ENCODE measurements at places on chromosomes 7 and 10. TPM values are rescaled to one million over a fixed set of nuclear protein-coding genes. Genes with fewer than 3 reads are reported as not detected.

SNCG gene
- polyA plus RNA-seq, result 6.3 TPM

FANK1 gene
- polyA plus RNA-seq, result 2.4 TPM

DNA sequence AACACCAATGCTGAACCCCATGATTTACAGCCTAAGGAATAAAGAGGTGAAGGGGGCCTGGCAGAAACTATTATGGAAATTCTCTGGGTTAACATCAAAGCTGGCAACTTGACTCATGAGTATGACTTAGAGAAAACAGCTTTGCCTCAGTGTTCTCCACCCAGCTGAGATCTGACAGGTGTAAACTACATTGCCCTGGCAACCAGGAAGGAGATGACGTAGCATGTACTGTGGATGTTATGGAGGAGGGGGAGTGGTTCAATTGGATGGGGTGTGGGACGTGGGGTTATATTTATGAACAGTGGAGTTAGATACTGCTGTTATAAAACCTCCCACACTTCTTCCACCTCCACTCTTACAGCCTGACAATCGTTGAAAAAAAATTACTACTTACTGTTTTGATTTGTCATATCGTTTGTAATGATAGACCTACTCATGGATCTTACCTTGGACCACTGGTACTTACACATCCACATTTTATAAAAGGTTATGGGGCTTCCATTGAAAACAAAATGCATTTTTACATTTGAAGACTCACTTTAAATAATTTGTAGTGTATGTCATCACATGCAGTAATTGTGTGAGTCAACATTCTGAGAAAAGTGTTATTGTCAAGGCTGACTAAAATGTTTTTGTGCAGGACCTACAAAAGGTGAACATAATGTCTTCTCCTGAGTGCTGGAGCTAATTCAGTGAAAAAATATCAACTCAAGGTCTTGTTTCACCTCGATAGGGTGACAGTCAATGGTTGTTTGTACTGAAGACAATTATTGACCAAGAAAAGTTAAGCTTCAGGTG is 6.4 kb downstream of the OR2F1 start:
- no peak for DNase-seq

SGCE gene
- polyA plus RNA-seq, result 110 TPM

ELAPOR2 gene
- polyA plus RNA-seq, result 1.4 TPM

DNA sequence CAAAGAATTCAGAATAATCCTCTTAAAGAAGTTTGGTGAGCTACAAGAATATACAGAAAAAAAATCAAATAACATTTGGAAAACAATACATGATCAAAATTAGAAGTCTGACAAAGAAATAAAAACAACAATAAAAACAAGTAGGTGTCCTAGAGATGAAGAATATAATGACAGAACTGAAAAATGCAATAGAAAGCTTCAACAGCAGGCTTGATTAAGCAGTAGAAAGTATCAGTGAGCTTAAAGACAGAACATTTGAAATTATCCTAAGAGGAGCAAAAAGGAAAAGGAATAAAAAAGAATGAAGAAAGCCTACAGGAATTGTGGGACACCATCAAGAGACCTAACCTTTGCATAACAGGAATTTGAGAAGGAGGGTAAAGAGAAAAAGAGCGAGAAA is 238.8 kb downstream of the ZEB1 start:
- no peak for DNase-seq

DNA sequence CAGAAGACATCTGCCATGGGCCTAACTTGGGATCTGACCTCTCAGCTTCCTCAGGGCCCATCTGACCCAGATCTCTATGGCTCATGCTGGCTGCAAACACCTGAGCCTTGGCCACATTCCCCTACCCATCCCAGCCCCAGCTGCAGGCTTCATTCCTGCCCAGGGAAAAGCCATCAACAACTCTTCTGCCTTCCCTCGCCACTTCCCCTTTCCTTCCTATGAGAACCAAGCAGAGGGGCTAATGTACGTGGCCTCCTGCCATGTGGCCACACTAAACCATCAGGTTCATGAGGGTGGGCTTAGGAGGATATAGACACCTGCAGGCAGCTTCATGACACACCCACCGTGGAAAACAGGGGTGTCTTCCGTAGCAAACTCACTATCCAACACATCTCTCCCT is 312.2 kb downstream of the GALNT17 start:
- DNase-seq, result no peak

ADK gene
- polyA plus RNA-seq, result 37.6 TPM

- peak; percentile 40 for DNase-seq
These were observed 428.3 kb upstream of the NPVF start for GRCh38 chr7:25656581-25657026.

SHH gene
- polyA plus RNA-seq, result not detected

MOGAT3 gene
- not detected for polyA plus RNA-seq

DNA sequence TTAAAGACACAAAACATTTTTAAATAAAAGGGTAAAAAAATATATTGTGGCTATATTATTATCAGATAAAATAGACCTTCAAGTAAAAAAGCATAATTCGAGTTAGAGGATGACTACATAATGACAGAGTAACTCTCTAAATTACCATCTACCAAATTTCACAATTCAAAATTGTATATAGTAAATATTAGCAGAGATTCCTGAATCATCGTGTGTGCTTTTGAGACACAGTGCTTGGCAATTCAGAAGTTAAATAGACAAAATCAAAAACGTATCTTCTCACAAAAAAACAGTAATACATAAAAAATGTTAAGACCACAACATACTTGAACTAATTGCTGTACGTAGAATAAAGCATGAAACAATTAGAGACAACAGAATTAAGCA is 110.4 kb downstream of the AHR start:
- no peak for DNase-seq

GRCh38 chr7:157352516-157352915 is 15.7 kb downstream of the DNAJB6 start:
- no peak for DNase-seq

HECW1 gene
- polyA plus RNA-seq, result 2.1 TPM

- no peak for DNase-seq
These were observed 11.5 kb upstream of the SP8 start for GRCh38 chr7:20798081-20798693.

- peak; percentile 47 for DNase-seq
These were observed 109.3 kb downstream of the TCF7L2 start for GRCh38 chr10:113059371-113059780.

RHOBTB1 gene
- polyA plus RNA-seq, result 17.3 TPM

- DNase-seq, result no peak
These were observed 69.3 kb downstream of the APBB1IP start for GRCh38 chr10:26507441-26507840.

- DNase-seq, result no peak
These were observed 12.9 kb downstream of the LRRC20 start for GRCh38 chr10:70369498-70370018.

- no peak for DNase-seq
These were observed 447.0 kb downstream of the GRID1 start for GRCh38 chr10:85919491-85920021.

MMP21 gene
- polyA plus RNA-seq, result not detected

MORN4 gene
- 16.4 TPM for polyA plus RNA-seq

- no peak for DNase-seq
These were observed 1.1 kb upstream of the GTF2I start for GRCh38 chr7:74656441-74656836.

HOXA7 gene
- 4.4 TPM for polyA plus RNA-seq

DNA sequence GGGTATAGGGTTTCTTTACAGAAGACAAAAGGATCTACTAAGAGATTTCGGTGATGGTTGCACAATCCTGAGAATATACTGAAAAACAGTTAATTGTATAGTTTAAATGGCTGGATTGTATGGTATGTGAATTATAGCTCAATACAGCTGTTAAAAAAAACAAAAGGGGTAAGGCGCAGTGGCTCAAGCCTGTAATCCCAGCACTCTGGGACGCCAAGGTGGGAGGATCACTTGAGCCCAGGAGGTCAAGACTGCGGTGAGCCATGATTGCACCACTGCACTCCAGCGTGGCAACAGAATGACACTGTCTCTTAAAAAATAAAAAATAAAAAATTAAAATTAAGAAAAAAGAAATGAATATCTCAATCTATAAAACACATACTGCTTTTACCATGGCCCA is 18.5 kb downstream of the ESYT2 start:
- DNase-seq, result no peak

DNA sequence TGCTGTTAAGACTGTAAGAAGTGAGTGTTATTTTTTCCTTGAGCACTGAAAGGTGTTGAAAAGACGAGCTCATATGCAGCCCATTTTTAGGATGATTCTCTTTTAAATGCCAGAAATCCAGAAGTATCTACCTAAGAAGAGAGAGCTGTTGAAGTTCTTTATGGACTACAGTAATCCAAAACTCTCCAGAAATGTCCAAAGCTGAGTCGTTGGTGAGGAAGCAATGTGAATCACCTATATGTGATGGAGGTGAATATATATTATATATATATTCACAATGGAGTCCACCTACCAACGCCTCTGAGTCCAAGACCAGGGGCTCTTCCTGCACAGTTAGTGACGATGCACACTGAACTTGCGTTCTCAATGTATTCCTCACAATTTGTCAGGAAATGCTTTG is 252.7 kb upstream of the PITRM1 start:
- no peak for DNase-seq

- no peak for DNase-seq
These were observed 952 bp downstream of the DNMBP start for GRCh38 chr10:100008708-100009282.

DNA sequence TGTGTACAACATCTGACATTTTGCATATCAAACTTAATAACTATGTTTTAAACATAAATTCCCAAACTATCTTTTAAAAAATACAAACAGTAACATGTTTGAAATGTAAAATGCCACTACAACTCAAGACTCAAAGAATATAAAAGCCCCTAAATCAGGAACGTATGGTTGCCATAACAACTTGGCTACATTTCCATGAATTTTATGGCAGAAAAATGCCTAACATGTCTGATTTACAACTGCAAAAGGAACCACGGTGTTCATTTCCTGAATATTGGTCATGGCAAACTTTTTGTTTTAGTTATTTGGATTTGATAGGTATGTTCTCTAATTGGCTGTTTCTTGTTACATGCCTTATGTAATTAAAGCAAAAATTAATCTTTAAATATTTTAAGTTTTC is 2.0 kb downstream of the SOSTDC1 start:
- no peak for DNase-seq

DNA sequence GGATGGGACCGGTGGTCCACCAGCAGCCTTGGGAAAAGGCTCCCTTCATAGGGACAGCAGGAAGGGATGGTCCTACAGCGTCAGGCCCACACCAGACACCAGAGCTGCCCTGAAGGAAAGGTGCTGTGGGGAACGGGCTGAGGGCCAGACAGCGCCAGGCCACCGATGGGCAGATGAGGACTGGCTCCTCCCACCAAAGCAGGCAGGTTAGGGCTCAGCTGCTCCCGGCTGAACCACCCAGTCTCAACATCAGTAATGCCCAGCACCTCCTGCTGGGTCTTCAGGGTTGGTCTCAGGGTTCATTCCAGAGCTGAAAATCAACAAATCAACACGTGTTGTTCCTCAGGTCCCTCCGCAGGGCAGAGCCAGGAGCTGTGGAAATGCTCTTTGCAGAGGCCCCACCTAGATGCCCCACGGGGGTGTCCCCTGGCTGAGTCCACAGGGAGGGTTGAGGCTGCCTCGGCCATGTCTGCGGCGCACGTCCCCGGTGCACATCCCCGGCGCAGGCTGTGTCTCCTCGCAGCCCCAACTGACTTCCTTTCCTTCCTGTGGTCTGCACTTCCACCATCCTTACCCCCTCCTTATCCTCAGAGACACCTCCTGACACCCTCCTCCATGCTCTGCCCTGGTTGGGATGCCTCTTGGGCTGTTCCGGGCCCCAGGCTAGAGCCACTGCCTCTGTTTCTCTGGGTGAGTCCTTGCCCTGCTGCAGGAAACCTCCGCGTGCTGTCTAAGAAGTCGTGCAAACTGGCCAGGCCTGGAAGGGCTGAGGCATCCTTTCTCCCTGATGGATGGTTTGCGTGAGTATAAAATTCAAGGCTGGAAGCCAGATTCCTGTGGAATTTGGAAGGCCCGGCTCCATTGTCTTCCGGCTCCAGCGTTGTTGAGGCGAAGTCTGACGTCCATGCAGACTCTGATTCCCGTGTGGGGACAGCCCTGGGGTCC is 32.8 kb upstream of the CFAP46 start:
- DNase-seq, result no peak

DNA sequence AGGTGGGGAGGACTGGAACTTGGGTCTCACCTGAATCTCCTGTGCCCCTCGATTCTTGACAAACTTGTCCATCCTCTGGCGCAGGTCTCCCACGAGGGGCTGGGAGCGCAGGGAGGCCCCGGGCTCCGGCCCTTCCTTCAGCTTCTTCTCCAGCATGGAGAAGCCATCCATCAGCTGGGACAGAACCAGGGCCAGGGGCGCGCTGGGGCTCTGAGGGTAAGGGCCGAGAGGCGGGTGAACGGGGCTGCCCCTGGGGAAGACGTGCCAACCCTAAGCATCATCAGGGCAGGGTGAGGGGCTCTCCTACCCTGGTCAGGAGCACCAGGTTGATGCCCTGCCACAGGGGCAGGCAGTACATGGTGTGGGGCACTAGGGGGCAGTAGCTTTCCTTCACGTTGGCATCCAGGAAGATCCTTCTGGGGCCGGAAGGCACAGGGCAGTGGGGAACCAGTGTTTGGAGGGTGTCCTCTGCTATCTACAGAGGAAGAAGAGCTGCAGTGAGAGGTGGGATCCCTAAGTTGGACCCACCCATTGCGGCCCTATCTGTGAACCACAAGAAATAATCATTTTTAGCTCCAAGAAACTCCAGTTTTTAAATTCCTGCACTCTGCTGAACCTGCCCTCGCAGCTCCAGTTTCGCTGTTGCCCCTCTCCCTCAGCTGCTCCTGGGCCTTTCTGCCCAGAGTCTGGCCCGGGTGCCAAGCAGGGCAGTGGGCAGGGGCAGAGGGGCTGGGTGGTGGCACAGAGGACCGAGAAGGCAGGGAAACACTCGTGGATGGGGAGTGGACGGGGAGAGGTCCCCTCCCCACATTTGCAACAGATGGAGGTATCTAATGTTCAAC is 10.8 kb upstream of the PYROXD2 start:
- DNase-seq, result no peak

DNA sequence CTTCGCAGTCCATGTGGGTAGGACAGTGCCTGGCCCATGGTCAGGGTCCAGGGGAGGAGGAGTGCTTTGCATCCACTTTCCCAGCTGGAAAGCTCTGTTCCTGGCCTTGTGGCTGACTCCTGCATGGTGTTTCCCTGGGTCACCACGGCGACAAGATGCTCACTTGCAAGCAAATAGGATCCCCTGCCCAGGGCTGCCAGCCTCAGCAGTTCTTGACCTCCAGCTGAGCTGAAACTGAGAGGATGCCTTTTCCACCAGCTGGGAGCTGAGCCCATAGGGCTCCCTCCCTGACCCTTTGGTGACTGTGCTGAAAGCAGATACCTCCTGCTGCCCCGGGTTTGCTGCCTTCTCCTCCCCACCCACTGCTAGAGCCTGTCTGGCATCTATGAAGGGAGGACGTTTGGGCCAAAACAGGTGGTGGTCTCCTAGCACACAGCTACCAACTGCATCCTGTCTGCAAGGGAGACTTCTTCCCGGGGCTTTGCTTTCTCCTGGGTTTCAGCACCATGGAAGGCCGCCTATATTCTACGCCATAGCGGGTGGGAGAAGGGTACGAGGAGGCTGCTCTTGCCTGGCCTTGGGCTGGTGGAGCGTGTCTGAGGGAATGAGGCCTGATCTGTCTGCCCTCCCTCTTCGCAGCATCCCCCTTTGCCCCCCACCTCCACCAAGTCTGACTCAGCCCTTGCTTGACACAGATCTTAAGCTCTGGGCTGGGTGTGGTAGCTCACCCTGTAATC is 34.4 kb downstream of the UBTD1 start:
- no peak for DNase-seq

- DNase-seq, result no peak
These were observed 26.4 kb upstream of the HSPA12A start for GRCh38 chr10:116768786-116769185.

GRCh38 chr10:85510682-85511081 is 855.9 kb downstream of the GRID1 start:
- no peak for DNase-seq

GRCh38 chr10:18418541-18419215 is 232.7 kb downstream of the NSUN6 start:
- no peak for DNase-seq

GARIN1A gene
- polyA plus RNA-seq, result 0.67 TPM
